ENCODE measurements at places on chromosomes 2 and 18.

DNA sequence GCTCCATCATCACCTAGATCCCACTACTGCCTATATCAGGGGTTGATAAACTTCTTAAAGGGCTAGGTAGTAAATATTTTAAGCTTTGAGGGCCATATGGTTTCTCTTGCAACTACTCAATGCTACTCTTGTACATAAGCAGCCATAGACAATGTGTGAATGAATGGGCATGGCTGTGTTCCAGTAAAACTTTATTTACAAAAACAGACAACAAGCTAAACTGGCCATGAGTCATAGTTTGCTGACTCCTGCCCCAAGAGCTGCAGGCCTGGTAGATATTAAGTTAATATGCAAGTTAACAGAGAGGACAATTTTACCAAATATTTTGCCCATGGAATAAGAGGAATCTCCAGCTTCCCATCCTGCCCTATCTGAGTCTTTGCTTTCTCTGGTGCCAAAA, 29.8 kb upstream of the MYO3B start:
- DNase-seq: no peak

DNA sequence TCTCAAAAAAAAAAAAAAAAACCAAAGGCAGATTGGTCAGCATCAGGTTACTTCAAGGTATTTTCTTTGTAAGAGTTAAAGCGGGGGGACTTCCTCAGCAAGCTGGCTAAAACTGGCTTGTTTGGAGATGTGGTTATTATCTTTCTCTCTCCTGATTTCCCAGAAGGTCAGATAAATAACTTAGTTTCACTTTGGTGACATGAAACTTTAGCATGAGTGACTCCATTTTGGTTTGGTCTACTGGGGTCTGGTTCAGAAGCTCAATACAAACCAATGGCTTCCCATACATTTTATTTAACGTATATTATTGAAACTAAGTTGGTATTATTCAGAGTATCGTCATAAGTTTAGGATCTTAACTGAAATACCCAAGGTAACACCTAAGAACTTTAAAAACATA, 41.6 kb upstream of the AMMECR1L start:
- no peak for DNase-seq

GRCh38 chr2:163157891-163158496, 319.4 kb upstream of the KCNH7 start:
- DNase-seq: no peak

- DNase-seq: no peak
These were observed 43.6 kb upstream of the TMEM18 start for GRCh38 chr2:720842-721241.

DNA sequence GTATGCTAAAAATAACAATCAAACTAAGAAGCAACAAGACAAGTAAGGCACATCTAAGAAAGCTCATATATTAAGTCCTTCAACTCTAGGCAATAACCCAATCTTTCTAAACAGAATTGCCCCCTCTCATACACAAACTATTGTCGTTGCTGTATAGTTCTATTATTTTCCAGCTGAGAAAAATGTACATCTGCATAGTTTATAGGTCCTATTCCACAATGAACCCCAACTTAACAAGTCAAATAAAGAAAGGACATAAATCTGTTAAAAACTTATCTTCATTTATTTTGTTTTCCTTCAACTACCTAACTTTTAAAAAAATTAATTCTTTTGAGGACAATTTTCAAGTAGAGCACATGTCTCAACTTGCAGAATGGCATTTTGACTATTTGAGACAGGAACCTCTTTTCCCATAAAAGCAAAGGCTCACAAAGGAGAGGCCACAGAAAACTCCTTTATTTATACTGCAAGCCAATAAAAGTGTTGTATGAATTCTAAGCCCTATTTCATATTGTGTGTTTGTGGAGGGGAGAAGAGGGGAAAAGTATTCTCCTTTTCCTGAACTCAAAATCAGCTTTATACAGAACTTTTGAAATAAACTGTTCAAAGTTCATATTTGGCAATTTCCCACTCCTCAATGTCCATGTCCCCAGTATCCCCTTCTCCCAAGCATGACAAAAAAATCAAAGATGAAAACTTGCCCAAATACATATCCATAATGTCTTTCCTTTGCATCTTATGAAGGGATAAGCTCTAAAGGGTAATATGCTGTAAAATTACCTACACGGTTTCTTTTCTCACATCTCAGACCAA, 37.4 kb downstream of the RTN4 start:
- no peak for DNase-seq

- peak; percentile 1 for DNase-seq
These were observed 368.5 kb downstream of the LRRTM1 start for GRCh38 chr2:79935771-79936657.

DNA sequence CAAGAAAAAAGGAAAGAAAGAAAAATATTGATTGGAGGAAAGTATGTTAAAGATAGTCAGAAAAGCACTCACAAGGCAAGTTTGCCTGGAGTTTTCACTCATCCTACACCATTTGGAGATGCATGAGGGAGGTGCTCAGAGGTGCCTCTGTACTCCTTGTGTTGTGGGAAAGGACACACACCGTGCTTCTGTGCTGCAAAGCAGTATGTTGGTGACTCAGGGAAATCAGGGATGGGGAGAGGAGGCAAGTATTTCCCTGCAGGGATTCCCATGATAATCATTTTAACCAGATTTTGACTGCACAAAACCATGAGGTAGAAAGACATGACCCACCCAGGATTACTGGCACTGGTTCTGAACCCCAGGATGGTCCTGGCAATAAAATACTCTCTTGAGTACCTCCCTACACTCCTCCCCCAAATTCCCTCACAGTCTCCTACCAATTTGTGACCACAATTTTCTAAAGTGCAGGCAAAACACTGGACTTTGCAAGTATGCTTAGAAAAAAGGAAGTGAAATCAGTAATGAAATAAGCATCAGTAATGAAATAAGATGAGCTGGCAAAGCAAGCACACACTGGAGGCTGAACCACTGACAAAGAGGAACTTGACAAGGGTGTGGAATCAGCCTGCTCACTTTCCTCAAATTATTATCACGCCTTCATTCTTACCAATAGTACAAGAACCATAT, 155.5 kb upstream of the ACVR2A start:
- DNase-seq: no peak

DNA sequence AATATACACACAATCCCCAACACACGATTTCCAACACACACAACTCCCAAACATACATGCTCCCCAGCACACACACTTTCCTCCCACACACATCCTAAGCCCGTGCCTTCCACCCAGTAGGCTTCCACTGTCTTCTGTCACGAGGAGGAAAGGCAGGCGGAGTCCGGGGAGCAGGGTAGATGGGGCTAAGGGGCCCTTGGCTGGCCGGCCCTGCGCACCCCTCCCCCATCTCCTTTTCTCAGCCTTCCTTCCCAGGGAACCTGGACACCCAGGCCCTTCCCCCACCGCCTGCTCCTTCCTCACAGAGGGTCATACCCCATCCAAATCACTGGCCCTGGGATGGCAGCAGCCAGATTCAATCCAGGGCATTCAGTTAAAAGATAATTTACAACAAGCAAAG, 3.4 kb upstream of the PDCD1 start:
- DNase-seq: no peak

GRCh38 chr2:169072163-169072925, 3.0 kb downstream of the DHRS9 start:
- DNase-seq: no peak

DNA sequence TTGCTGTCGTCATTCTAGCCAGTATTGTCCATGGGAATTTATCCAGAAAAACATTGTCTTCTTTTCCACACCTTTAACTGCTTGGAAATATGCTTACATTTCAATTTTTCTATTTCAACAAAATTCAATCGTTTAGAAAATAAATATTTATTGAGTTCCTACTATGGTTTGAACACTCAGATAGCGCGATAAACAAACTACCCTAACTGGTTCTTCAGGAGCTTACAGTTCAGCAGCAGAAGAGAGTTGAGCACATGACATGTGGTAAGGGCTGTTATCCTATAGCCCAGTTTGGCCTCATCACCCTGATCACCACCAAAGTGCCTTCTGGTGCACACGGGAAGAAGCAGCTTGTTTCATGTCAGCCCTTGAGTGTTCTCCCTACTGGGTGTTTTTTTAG, 375.2 kb upstream of the SMIM21 start:
- DNase-seq: no peak

DNA sequence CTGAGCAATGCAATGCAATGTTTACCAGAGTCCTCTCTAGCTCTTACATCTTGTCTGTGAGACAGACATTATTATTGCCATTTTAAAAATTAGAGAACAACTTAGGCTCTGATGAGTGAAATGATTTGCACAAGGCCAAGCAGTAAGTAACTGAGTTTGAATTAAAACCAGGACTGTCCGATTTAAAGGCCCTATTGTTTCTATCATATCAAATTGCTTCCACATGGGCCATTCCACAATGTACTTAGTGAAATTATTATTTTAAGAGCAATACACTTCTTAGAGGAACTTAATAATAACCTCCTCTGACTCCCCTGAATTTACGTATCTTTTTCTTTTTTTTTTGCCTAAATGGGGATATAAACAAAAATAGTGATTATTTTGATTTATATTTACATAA, 64.6 kb downstream of the PLCL1 start:
- no peak for DNase-seq

DNA sequence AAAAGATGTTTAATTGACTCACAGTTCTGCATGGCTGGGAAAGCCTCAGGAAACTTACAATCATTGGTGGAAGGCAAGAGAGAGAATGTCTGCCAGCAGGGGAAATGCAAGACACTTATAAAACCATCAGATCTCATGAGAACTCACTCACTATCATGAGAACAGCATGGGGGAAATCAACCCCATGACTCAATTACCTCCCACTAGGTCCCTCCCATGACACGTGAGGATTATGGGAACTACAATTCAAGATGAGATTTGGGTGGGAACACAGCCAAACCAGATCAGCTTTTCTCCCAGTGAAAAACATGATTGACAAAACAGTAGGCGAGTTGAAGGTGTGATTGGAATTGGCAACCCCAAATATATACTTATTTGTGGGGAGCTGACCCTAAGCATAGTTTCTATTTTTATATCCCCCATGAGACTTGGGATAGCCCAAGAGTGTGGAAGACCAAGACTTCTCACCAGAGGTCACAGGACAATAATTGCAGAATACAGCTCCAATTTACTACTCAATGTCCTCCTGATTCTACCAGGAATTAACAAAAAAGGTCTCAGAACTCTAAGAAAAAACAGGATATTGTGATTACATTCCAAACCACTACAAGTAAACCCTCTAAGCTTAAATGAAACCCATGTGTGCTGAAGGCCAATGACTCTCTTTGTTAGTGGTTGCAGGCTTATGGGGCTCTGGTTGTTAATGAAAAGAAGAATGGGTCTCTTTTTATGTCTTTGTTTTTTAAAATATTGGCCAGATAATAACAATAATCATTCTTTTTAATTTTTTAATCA, 96.1 kb upstream of the PIK3C3 start:
- no peak for DNase-seq

DNA sequence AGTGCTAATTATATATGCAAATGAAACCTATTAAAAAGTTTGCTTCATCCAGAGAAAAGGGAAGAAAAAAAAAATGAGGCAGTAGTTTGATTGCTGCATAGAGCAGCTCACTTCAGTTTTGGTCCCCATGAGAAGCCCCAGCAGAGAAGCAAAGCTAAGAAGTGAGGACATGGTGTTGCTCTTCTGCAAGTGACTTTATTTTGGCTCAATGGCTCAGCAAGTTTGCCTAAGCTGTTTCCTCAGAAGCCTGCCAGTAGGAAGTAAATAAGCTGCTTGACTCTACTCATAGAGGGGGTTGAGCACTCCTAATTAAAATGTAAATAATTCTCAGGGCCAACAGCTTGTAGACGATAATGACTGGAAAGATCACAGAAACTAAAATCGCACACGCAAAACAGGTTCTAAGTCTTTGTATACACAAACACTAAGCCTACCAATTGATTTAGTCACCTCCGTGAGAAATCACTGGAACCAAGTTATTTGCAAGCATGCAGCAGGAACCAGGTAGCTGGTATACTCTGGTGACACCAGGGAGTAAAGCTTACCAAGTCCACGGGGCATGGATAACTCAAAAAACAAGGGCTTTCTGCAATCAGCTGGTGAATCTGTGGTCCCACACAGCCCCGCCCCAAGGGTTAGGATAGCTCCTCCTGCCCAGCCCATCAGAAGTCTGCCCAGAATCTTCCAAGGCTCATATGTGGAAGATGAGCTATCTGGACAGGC, 39.7 kb upstream of the NABP1 start:
- peak; percentile 51 for DNase-seq

DNA sequence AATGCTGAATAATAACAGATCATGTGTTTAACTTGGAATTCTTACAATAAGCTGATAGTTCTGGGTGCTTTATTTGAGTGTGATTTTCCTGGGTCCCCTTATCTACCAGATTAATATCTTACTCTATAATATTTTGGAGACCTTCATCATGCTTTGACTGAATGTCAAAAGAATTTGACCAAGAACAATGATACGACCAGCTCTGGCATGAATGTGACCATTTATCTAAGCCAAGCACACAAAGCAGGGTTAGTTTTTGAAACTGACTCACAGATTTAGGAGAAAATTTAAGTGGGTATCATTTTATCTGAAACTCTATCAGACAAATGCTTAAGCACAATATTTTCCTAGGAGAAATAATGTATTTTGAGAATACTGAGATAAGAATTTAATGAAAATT, 677.0 kb downstream of the NYAP2 start:
- DNase-seq: no peak

DNA sequence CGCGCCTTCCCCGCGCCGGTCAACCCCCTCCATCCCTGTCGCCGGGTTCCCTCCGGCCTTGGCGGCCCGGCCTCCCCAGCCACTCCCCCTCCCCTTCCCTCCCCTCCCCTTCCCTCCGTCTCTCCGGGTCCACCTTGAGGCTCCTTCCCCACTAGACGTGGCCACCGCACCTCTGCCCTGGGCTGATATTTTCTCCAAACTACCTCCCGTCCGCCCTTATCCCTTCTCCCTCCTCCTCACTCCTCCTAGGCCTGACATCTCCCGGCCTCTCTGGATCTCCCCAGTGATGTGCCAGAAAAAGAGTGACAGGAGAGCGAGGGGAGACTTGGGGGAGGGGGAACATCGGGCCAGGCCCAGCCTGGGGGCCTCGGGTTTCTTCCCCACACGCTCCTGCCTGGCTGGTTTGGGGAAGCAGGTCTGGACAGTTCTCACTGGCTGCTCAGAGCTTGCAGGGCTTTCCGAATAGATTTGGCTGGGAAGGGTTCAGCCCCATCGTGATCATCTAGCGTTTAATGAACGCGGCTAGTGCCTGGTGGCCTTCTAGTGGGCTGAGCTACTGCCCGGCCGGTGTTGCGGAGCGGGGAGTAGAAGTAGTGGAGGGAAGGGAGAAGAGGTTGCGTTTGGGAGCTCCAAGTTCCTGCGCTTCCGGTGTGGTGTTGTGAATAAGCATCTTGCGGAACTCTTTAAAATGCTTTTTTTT, 641 bp downstream of the MAPRE3 start:
- no peak for DNase-seq

DNA sequence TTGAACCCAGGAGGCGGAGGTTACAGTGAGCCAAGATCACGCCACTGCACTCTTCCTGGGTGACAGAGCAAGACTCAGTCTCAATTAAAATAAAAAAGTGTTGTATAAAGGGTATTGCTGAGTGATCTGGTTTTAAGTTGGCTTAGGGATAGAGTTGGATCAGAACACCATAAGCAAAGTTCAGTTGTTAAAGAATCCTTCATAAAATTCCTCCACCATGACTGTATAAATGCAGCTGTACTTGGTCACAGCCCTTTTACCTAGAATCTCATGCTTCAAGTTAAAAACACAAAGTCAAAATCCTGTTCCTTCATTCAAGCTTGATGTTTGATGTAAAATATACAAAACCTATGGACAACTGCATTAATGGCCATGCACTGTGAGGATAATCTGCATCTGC, 33.4 kb upstream of the PNO1 start:
- DNase-seq: no peak
